ENCODE measurements at places on chromosomes 12 and 14.
A peak's percentile ranks its signal among the peaks of the same experiment; 100 is the strongest.

DNA sequence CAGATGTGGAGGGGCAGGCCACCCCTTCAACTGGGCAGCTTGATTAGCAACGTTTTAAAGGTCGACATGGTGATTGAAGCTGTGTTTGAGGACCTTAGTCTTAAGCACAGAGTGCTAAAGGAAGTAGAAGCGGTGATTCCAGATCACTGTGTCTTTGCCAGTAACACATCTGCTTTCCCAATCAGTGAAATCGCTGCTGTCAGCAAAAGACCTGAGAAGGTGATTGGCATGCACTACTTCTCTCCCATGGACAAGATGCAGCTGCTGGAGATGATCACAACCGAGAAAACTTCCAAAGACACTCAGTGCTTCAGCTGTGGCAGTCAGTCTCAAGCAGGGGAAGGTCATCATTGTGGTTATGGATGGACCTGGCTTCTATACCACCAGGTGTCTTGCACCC lies 23.9 kb upstream of the AICDA start:
- no peak for DNase-seq

DNA sequence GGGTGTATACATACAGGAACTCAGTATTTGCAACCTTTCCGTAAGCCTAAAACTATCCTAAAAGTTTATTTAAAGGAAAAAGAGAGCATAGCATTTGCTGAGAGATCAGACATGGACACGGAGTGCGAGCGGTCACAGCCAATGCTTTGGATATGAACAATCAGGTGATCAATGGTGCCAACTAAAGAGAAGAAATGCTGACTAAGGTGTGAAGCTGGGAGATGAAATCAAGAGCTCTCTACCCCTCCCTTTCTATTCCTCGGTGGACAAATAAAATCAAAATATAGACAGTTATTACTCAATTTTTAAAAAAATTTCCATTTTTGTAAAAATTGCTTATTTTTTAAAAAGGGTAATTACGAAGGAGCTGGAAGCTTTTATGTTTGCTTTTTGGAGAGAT lies 29.2 kb downstream of the NT5DC3 start:
- no peak for DNase-seq

GRCh38 chr12:102512523-102512922 lies 32.2 kb upstream of the IGF1 start:
- DNase-seq = no peak

GRCh38 chr14:50051106-50051505 lies 65.3 kb downstream of the VCPKMT start:
- no peak for DNase-seq

GRCh38 chr14:96979611-96980074 lies 182.5 kb downstream of the VRK1 start:
- DNase-seq = no peak

DNA sequence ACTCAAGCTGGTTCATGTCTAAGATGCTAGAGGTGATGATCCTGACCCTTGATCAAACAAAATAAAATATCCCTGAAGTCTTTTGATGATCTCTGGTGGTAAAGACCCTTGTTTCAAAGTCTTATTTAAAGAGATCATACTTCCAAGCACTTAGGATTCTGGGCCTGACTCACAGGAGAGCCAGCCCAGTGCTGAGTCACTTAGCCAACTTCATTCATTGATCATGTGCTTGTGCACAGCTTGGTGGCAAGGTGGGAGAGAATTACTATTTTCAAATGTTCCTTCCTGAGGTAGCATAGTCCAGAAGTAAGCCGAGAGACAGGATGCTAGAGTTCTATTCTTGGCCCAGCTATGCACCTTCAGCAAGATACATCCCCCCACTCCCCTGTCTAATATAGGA lies 40.6 kb downstream of the SCN8A start:
- DNase-seq = no peak

DNA sequence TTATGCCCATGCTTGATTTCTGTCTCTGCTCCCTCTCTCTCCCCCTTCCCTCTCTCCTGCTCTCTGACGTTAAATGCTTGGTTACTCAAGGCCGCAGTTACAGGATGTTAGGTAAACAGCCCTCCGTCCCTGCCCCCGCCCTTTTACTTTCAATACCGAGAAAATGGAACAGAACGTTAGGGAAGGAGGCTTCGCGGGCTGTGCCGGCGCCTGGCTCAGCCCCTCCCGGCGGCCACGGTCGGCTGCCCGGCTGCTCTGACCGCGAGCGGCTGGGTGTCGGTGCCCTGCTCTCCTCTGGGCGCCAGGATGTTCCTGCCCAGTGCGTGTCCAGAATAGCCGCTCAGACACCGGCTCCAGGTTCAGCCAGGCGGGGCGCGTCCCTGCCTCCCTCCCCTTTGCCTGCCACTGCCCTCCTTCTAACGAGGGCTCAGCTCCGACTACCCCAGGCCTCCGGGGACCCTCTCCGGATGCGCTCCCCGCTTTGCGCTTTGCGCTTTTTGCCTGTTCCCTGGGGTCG lies 166.1 kb downstream of the ADCK1 start:
- peak; percentile 77 for DNase-seq

GRCh38 chr12:6346235-6346832 lies 4.5 kb upstream of the TNFRSF1A start:
- DNase-seq = no peak

GRCh38 chr12:51753980-51754675 lies 94.4 kb downstream of the FIGNL2 start:
- no peak for DNase-seq

DNA sequence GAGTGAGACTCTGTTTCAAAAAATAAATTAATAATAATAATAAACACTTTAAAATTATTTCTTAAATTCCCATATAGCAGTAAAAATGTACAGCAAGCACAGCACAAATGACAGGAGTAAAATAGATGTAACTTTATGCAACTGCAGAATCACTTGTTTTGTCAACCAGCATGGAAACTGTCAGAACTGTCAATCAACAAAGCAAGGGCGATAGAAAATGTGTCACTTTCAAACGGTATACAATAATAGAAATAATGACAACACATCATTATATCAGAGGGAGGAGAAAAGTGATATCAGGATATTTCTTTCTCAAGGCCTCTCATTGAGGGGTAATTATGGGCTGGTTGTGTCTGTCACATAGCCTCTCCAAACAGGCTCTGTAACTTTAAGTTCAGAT lies 68.2 kb downstream of the KLHL28 start:
- no peak for DNase-seq

GRCh38 chr12:81963636-81964035 lies 204.5 kb upstream of the PPFIA2 start:
- DNase-seq = no peak

GRCh38 chr12:69042970-69043369 lies 110.0 kb upstream of the CPM start:
- DNase-seq = no peak

- no peak for DNase-seq
Observed at GRCh38 chr14:30054201-30054600, 126.6 kb upstream of the PRKD1 start.

DNA sequence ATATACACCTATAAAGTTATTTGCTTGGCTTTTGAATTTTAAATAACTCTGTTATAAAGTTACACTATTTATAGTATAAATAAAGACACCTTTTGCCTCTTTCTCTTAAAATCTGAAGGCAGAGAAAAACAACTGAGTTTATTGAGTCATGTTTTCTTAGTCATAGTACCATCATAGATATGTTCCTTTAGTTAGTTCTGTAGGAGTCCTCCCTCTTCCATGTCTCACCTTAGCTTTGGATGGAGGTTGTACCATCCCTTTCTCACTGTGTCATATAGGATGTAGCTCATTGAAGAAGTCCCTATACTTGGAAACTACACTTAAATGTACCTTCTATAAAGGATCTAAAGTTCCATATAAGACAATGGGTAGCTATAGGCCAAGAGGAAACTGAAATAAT lies 39.7 kb upstream of the TSPAN8 start:
- no peak for DNase-seq

GRCh38 chr14:59187118-59187517 lies 1.3 kb upstream of the DAAM1 start:
- no peak for DNase-seq

DNA sequence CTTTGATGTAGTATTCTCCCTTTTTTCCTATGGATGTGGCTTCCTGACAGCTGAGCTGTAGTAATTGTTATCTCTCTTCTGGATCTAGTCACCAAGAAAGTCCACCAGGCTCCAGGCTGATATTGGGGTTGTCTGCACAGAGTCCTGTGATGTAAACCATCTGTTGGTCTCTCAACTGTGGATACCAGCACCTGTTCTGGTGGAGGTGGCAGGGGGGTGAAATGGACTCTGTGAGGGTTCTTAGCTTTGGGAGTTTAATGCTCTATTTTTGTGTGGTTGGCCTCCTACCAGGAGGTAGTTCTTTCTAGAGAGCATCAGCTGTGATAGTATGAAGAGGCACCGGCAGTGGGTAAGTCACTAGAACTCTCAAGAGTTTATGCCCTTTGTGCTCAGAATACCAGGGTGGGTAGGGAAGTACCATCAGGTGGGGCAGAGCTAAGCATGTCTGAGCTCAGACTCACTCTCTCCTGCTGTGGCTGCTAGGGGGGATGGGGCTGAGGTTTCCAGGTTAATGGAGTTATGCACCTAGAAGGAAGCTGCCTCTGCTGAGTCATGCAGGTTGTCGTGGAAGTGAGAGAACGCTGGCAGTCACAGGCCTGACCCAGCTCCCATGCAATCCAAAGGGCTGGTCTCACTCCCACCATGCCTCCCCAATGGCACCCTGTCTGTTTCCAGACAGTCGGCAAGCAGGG lies 3.0 kb upstream of the TAS2R14 start:
- DNase-seq = peak; percentile 34

GRCh38 chr12:43406801-43407200 lies 145.2 kb downstream of the ADAMTS20 start:
- DNase-seq = no peak

DNA sequence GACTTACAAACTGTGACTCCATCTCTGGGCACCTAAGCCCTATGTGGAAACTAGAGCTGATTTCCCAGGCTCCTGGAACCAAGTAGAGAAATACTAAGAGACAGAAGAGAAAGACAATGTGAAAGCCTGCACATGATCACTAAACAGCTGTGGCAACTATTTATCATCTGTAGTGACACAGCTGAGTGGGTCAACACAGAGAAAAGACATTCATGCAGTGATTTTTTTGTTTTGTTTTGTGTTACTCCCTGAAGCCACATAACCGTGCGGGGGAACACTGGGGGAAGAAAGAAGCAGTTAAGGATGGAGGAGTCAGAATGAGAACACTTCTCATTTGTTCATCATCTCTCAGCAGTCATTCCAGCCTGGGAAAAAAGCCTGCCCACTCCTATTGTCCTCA lies 1.5 kb downstream of the PRR4 start:
- DNase-seq = no peak

GRCh38 chr12:92030618-92031017 lies 115.0 kb downstream of the BTG1 start:
- DNase-seq = no peak

GRCh38 chr14:103560691-103561090 lies 1.8 kb downstream of the BAG5 start:
- DNase-seq = no peak

GRCh38 chr12:103024650-103025049 lies 67.2 kb downstream of the ASCL1 start:
- no peak for DNase-seq

DNA sequence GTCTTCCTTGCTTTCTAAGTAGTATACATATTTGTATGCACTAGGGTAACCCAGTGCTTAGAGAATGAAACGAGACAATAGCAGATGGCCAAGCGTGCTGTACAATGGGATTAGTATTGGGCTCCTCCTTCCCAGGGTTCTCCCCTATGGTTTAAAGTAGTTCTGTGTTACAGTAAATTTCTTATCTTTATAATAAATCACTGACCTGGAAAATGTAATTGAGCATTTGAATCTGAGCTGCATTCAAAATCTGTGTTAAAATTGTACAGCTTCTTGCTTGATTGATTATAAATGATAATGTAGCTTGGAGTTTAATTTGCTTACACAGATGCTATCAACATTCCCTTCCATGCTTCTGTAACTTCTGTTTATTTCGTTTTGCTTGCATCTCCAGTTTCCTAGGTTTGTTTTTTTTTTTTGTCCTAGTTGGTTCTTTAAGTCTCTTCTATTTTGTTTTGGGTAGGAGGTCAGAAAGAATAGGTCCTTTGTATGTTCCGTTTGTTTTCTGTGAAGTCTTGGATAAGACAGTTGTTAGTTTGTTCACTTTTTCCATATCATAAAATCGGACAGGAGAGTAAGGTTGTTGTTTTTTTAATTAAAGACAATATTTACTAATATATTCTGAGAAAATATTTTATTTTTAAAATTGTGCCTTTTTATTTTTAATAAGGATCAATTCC lies 171.2 kb downstream of the ERC1 start:
- DNase-seq = no peak

DNA sequence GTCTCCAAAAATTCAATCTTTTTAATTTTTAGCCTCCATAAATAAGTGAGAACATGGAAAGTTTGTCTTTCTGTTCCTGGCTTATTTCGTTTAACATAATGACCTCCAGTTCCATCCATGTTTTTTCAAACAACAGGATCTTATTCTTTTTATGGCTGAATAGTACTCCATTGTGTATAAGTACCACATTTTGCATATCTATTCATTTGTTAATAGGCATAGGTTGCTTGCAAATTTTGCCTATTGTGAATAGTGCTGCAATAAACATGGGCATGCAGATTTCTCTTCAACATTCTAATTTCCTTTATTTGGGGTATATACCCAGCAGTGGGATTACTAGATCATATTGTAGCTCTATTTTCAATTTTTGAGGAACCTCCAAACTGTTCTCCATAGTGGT lies 16.1 kb upstream of the PAH start:
- DNase-seq = no peak

GRCh38 chr12:130636370-130636769 lies 79.7 kb downstream of the RIMBP2 start:
- no peak for DNase-seq

DNA sequence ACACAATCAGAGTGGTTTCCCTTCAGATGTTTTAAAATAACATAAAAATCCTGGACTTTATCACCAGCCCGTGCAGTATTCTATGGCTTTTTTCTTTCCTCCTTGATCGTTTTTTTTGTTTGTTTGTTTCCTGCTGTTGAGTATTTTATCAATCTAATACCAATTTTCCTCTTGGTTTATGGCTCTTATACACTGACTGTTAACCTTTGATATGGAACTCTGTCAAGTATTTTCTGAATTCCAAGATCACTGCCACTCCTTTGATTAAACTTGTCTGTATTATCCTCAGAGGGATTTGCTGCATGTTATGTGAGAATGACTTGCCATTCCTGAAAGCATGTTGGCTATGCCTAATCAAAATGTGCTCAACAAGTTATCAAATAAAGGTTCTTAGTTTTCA lies 88.4 kb downstream of the PELI2 start:
- no peak for DNase-seq

- no peak for DNase-seq
Observed at GRCh38 chr12:4820971-4821370, 88.7 kb upstream of the KCNA1 start.
